ENCODE measurements at places on chromosomes 16 and 17. TPM values are rescaled to one million over a fixed set of nuclear protein-coding genes. Genes with fewer than 3 reads are reported as not detected.

CCL1 gene
- not detected for total RNA-seq

TMC6 gene
- 69.2 TPM for total RNA-seq

BEAN1 gene
- 3.3 TPM for total RNA-seq

C17orf113 gene
- total RNA-seq: 0.52 TPM

DNAH2 gene
- 0.05 TPM for total RNA-seq

ZACN gene
- total RNA-seq: not detected

KCNAB3 gene
- 0.52 TPM for total RNA-seq

KIF19 gene
- 0.30 TPM for total RNA-seq

NPIPA8 gene
- not detected for total RNA-seq

RAB26 gene
- total RNA-seq: 1.7 TPM

ASIC2 gene
- not detected for total RNA-seq

ZG16B gene
- 0.37 TPM for total RNA-seq

DPEP2 gene
- 2.2 TPM for total RNA-seq

GALK1 gene
- total RNA-seq: 20.2 TPM

KRTAP4-4 gene
- total RNA-seq: not detected

DHRS7C gene
- 166 TPM for total RNA-seq

RNF222 gene
- not detected for total RNA-seq

All from left ventricle myocardium superior (tissue), 1 donor.